Activated T-helper 1 cell treated with anti-CD3 and anti-CD28 coated beads, Interleukin-12 subunit alpha, Interleukin-12 subunit beta, Interleukin-2, Interleukin-4 antibody, amounts not matched to agents 30 ng/mL and 10 ng/mL and 1 ng/mL, durations not matched to agents 14 hours and 24 hours and 36 hours (primary cell): ENCODE measurements at places on chromosomes 4 and X.

DNA sequence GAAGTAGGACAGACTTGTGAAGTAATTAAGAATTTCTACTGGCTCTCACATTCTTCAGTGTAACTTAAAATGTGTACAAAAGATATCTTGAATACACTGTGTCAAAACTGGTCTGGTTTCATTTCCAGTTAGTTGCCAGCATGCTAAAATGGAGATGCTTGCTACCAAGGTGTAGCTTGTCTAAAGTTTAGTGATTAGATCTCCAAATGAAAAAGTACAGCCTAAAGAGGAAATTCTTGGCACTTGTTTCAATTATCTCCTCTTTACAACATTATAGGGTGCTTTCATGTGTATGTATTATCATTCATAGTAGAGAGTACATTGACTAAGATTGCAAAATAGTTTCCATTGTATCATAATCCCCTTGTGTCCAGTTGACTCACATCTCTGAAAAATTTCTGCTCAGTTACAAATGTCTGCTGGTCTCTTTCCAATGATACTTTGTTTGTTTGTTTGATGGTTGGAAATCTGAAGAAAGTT lies 97.3 kb upstream of the SPRY1 start:
- H3K4me3 ChIP-seq = no peak overlapping the region
- DNase-seq = no peak
- H3K27ac ChIP-seq = no peak overlapping the region
- H3K27me3 ChIP-seq = no peaks in the 10 kb centered on the region

DNA sequence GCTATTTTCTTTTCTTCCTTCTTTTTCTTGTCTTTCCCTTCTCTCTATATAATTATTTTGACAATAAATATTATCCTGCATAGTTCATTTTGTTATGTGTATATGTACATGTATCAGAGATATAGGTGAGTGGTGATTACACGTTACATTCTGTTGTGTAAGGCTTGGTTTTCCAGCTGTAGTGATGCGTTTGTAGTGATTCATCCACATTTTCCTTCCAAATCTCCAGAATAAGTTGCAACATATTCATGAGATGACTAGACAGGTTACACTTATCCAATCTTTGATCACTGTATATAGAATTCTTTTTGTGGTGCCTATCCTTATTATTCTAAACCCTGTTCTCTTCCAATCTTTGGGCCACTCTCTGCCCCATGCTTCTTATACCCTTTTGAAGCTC lies 540.2 kb downstream of the GBA3 start:
- no peaks in the 10 kb centered on the region for H3K4me1 ChIP-seq
- H3K36me3 ChIP-seq = no peaks in the 10 kb centered on the region
- no peak overlapping the region for H3K27ac ChIP-seq
- no peak overlapping the region for H3K4me3 ChIP-seq
- H3K27me3 ChIP-seq = peaks cover 2% of the 10 kb centered on the region
- DNase-seq = no peak

DNA sequence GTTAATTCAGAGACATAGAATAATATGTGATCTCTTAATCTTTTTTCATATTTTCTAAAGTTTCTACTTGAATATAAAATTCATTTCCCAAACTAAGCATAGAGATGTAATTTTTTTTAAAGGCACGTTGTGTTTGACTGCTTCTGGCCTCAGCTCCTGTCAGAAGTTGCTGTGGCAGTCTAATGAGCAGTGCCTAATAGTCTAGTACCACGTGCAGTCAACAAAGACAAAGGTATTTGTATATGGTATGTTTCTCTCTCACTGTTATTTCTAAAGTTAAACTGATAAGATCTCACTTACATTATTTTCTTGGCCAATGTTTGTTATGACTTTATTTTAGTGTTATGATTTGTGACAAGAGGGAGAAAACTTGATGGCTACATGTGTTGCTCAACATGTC lies 48.6 kb upstream of the MCUB start:
- H3K36me3 ChIP-seq = peaks cover 30% of the 10 kb centered on the region
- no peaks in the 10 kb centered on the region for H3K4me1 ChIP-seq
- no peak for DNase-seq
- H3K27me3 ChIP-seq = no peaks in the 10 kb centered on the region
- no peak overlapping the region for H3K27ac ChIP-seq

GRCh38 chr4:185017964-185018772 lies at the start of gene HELT:
Gene HELT, plus strand, starts transcription at chr4:185018490. Its CDS starts 439 bp downstream, at chr4:185018929.
- no peak for DNase-seq
- peaks cover 88% of the 10 kb centered on the region for H3K27me3 ChIP-seq
- no peak within 1 kb of the TSS for H3K4me3 ChIP-seq
- peak within 1 kb of the TSS; percentile 58 for H3K27ac ChIP-seq
- H3K36me3 ChIP-seq = no peaks in the 10 kb centered on the region
- H3K4me1 ChIP-seq = peaks cover 11% of the 10 kb centered on the region

- peaks cover 36% of the 10 kb centered on the region for H3K4me1 ChIP-seq
- no peak for DNase-seq
- H3K27me3 ChIP-seq = no peaks in the 10 kb centered on the region
- H3K4me3 ChIP-seq = no peak overlapping the region
- H3K27ac ChIP-seq = peak overlapping the region; percentile 53
Measured at GRCh38 chrX:41350976-41351569, 17.1 kb downstream of the DDX3X start.

DNA sequence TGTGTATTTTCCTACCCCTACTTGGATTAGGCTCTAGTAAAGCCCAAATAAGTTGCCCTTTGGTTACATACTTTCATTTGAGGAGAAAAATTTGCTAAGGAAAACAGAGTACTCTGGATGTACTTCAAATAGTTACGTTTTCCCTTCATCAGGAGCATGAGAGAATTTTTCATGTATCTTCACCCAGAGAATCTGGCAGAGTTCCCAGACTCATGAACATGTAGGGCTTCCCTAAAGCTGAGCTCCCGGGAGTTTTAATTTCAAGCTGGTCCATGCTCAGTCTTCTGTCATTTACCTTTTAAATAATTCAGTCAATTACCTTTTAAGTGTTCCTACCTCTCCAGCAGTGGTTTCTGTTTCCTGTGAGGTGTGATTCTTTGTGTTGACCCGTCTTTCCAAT lies 367.5 kb upstream of the GRID2 start:
- no peak overlapping the region for H3K27ac ChIP-seq
- H3K4me1 ChIP-seq = no peaks in the 10 kb centered on the region

GRCh38 chr4:139144911-139145551 lies 32.0 kb downstream of the ELF2 start:
- peaks cover 6% of the 10 kb centered on the region for H3K36me3 ChIP-seq
- peaks cover 2% of the 10 kb centered on the region for H3K27me3 ChIP-seq
- H3K4me3 ChIP-seq = no peak overlapping the region
- no peak for DNase-seq

GRCh38 chr4:142815834-142816233 lies 30.3 kb downstream of the INPP4B start:
- no peak overlapping the region for H3K4me3 ChIP-seq
- no peak for DNase-seq
- no peaks in the 10 kb centered on the region for H3K36me3 ChIP-seq
- no peak overlapping the region for H3K27ac ChIP-seq
- H3K27me3 ChIP-seq = no peaks in the 10 kb centered on the region
- peaks cover 31% of the 10 kb centered on the region for H3K4me1 ChIP-seq

DNA sequence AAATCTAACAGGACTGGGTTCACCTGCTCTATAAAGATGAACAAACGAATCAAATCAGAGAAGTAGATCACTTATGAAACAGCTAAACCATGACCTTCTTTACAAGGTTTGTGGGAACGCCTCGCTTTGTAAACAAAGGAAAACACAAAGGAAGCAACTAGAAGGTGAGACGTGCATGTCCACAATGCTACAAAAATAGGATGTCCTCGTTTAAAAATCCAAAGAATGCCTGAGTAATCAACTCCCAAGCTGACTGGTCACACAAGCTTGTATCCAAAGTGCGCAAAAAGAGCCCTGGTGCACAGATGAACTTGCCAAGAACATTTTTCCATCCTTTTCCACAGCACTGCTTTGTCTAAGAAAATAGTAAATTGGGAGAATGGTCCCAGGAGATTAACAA lies 6.3 kb upstream of the SH3KBP1 start:
- no peak for DNase-seq
- H3K4me3 ChIP-seq = no peak overlapping the region
- no peaks in the 10 kb centered on the region for H3K4me1 ChIP-seq
- no peaks in the 10 kb centered on the region for H3K36me3 ChIP-seq
- H3K27ac ChIP-seq = no peak overlapping the region
